ENCODE measurements at places on chromosomes 4 and X.

DNA sequence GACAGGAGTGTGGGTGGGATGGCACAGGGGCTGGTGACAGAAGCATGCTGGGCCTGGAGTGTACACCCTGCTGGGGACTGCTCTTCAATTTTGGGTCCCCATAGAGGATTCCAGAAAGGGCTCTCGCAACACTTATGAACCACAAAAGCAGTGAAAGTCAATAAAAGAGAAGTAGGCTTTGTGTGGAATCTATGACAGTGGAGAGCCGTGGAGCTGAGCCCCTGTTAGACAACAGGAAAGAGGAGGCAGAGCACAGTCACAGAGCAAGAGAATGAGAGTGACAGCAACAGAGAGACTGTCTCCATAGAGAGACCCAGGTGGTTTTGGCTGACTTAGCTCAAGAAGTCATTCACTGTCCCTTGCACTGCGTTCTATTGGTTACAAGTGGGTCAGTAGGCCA is 135.1 kb upstream of the ATP6AP2 start:
- DNase-seq, result no peak

- no peak for DNase-seq
Measured at GRCh38 chr4:32485956-32486355, 1765.8 kb downstream of the PCDH7 start.

GRCh38 chr4:43296946-43297528 is 404.5 kb downstream of the GRXCR1 start:
- DNase-seq, result no peak

DNA sequence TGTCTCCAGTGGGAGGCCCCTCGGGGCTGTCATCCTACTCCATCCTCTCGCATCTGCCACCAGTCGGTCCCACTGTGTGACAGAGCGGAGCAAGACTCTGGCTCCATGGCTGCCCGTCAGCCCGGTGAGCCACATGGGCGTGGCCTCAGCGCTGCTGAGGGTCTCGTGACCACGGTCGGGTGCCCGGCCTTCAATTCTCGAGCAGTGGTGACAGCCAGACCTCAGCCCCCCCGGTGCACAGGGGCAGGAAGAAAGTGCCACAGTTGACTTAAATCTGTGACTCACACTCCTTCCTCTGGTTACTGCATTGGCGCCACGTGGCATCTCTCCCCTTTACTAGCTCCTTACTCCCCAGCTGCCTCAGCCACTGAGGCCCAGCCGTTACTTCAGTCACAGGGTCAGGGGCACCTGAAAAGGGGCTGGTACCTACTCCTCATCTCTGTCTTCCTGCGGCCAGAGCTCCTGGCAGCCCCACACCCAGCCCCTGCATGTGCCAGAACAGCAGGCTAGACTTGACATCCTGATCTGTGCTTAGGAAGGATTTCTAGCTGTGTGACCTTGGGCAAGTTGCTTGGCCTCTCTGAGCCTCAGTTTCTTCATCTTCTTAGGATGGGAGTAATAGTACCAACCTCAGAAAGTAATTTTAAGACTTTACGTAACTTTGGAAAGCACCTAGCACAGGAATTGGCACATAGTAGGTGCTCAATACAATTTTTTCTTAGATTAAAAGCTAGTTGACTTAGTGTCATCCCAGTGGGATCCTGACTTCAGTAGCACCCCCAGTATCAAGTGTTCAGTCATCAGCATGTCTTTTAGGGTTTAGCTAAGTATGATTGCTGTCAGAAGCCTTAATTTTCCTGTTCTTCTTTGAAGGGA is 66.1 kb downstream of the TNIP2 start:
- peak; percentile 41 for DNase-seq

DNA sequence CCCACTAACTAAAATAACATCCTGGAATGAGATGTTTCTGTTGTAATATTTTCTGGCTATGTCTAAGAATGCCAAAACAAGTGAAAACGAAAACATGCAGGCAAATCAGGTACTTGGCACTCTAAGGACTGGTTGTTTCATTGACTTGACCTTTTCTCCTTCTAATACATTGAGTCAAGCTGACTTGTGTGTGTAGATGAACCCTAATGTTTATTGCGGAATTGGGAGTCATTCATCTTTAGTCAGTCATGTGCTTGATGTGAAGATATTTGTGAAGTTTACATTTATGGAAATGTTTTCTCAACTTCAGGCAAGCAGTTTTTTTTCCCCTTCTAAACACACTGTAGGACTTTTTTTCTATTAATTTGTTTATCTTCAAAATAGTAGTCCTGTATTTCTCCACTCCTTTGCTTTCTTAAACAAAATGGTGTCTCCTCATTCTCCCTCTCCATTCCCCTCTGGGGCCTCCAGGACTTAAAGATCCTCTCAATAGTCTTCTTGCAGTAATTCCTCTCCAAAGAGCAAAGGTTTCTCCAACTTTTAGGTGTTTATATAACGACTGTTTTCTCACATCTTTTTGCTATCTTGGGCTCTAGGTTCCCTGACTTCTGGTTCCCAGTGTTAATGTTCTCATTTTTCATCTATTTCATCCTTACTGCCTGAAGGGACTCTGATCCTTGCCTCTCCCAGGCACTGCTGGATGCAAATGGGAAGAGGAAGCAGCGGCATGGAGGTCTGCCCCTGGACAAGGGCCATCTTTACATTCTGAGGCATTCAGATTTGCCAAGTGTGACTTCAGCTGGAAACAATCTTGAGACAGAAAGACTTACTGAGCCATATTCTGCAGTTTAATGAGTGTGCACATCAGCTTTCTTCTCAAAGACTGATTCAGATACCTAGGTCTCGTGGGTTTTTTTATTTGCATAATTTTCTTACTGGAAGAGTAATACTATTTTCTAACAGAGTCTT is 166.4 kb downstream of the ARHGAP6 start:
- DNase-seq, result no peak

- DNase-seq, result no peak
Measured at GRCh38 chr4:25844961-25845712, 17.7 kb downstream of the SEL1L3 start.

- no peak for DNase-seq
Measured at GRCh38 chrX:39848900-39849299, 248.9 kb downstream of the BCOR start.

- DNase-seq, result no peak
Measured at GRCh38 chr4:123412700-123413512, 16.3 kb downstream of the SPRY1 start.

DNA sequence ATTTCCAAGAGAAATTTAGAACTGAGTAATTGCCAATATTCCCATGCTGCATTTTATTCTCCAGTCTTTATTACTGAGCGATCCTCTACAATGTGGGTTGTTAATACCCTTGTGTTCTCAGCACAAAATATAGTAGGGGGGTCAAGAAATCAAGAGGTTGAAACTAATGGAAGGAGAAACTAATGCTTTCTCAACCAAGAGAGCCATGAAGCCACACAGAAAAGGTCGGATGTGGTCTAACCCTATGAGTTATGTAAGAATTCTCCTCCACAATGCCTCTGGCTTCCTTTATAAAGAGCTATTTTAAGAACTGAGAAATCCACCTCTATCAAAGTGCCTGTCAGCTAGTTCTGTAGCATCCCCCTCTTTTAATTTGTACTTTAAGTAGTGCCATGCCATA is 268.5 kb downstream of the CHIC1 start:
- DNase-seq, result no peak

- no peak for DNase-seq
Measured at GRCh38 chr4:152278172-152278504, 257.8 kb downstream of the FBXW7 start.

DNA sequence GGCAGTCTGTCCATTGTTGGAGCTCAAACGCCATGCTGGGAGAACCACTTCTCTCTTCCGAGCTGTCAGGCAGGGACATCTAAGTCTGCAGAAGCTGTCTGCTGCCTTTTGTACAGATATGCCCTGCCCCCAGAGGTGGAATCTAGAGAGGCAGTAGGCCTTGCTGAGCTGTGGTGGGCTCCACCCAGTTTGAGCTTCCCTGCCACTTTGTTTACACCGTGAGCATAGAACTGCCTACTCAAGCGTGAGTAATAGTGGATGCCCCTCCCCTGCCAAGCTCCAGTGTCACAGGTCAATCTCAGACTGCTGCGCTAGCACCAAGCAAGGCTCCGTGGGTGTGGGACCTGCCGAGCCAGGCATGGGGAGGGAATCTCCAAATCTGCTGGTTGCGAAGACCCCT is 145.7 kb downstream of the VSIG4 start:
- no peak for DNase-seq

GRCh38 chr4:22901631-22902030 is 208.9 kb downstream of the GBA3 start:
- DNase-seq, result no peak

- DNase-seq, result no peak
Measured at GRCh38 chr4:26792639-26793038, 68.0 kb upstream of the STIM2 start.

DNA sequence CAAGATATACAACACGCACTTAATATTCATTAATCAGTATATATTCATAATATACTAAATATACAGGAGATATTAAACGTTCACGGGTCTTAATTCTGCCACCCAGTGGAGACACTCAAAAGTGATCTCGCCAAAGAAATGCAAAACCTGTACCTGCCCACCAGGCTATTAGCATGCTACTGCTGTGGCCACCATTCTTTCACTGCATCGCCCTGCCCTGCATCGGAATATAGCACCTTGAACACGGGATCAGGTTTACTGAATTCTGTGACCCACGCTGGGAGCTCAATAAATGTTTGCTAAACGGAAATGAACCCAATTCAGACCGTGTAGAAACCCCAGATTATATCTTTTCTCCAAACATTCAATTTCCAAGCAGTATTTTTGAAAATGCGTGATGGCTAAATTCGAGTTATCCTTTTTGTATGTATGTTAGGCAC is 840 bp upstream of the CLCN3 start:
- no peak for DNase-seq

DNA sequence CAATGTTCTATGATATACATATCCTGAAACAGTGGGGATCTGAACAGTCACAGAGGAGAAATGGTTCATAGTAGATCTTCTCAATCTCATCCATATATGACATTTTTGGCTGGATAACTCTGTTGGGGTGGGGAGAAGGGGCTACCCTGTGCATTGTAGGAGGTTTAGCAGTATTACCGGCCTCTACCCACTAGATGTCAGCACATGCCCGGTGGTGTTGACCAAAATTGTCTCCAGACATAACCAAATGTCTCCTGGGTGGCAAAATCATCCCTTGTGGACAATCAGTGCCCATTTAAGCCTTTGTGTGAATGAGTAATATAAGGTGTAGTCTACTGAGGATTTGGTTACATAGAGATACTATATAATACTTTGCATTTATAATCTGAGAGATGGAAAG is 89.9 kb downstream of the PLS3 start:
- no peak for DNase-seq

DNA sequence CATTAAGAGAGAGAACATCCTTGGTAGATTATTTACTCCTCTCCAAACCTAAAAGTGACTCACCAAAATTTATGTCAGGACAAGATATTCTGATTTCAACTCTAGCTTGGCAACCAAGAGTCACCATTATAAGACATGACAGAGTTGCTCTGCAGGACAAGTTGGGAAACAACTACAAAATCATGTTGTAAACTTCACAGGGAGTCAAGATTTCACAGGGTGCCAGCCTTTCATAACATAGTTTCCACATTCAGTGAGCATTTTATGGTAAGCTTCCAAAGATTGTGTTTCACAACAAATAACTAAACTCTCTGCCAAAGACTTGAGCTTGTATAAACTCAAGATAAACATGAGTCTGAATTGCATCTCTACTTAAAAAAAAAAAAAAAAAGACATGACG is 121.0 kb upstream of the DIAPH2 start:
- DNase-seq, result no peak

- DNase-seq, result no peak
Measured at GRCh38 chrX:15909605-15910004, 55.0 kb upstream of the AP1S2 start.

DNA sequence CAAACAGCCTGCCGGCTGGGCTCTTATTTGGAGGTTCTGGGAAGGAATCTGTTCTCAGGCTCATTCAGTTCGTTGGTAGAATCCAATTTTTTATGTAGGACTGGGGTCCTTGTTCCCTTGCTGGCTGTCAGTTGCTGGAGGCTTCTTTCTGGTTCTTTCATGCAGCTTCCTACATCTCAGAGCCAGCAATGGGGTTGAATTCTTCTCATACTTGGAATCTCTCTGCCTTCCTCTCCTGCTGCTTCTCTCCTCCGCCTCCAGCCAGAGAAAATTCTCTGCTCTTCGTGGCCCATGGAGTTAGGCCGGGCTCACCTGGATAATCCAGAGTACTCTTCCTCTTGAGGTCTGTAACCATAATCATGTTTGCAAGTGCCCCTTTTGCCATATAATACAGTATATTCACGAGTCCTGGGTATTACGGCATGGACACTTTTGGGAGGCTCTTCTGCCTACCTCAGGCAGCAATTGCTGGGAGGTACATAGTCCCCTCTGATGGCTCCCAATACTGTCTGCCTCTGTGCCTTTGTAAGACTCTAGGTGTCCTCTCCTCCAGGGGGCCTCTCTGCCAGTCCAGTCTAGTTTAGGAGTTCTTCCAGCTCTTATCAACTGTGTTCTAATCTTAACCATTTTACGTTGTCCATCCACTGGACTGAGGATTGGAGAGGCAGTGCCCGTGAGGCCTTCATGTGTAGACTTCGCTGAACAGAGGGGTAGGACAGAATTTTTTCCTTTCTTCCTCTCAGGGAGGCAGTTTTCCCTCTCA is 2.2 kb downstream of the TRMT44 start:
- no peak for DNase-seq

DNA sequence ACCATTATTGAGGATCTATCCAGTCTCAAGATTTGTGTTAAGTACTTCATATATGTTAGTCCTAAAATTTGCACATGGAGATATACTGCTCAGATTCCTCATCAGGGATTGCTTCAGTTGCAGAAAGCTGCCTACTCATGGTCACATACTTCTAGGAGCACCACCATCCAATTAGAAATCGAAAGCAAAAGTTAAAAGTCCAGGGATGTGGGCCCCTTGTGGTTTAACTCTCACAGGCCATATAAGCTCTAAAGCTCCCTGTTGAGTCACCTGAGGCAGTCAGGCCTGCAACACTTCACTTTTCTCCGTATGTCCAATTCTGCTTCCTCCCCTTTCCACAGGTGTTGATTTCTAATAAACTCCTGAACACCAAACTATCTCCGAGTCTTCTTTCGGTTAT is 84.2 kb downstream of the CNOT6L start:
- peak; percentile 4 for DNase-seq

- no peak for DNase-seq
Measured at GRCh38 chr4:155552180-155552579, 114.5 kb upstream of the GUCY1A1 start.

GRCh38 chrX:132171881-132172280 is 44.1 kb upstream of the FRMD7 start:
- DNase-seq, result no peak

DNA sequence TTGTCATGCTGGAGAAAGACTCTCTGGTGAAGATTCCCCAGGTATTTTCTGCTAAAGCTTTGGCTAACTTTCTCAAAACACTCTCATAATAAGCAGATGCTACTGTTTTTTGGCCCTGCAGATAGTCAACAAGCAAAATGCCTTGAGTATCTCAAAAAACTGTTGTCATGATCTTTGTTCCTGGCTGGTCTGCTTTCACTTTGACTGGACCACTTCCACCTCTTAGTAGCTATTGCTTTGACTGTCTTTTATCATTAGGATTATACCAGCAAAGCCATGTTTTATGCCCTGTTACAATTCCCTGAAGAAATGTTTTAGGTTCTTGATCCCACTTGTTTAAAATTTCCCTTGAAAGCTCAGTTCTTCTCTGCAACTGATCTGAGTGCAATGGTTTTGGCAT is 231.5 kb downstream of the SLC7A11 start:
- DNase-seq, result no peak

GRCh38 chr4:56651056-56651350 is 30.1 kb downstream of the HOPX start:
- DNase-seq, result no peak

Data from stimulated activated CD8-positive, alpha-beta memory T cell treated with anti-CD3 and anti-CD28 coated beads, Interleukin-4, amount 100 ng/mL, for 24 hours (primary cell).